ENCODE measurements at places on chromosomes 13 and 19.

- DNase-seq = no peak
These were observed 799 bp upstream of the C1QTNF9B start for GRCh38 chr13:23898101-23898500.

DNA sequence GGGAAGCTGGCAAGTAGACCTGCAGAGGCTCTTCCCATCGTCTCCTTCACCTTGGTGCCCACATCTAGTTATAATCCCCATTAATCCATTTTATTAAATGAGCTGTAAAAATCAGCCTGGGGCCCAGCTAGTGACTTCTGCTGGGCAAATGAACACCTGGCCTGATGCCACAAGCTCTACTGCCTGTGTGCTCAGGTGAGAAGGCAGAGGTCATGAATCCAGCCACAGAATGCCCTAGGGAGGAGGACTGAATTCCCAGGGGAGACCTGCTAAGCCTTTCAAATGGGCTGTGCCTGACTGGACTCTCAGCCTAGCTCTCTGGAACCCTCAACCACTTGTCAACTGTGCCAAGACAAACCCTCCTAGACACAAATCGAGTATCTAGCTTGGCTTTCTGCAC is 74.0 kb downstream of the PDS5B start:
- no peak for DNase-seq

- no peak for DNase-seq
These were observed 38.3 kb downstream of the PEX11G start for GRCh38 chr19:7450243-7451223.

DNA sequence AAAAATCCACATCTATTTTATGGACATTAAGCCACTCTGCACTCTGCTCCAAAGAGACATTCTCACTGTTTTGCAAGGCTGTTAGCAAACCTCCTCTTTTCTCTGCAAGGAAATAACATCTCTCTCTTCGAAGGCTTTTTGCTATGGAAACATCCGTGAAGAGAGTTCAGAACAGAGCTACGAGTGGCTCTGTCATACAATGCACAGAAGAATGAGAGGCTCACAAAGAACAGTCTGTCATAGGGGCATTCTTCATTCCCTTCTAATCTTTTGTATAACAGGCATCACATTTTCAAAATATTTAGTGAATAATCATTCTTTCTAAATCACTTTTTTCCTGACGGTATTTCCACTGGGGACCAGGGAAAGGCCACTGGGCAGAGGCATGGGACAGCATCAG is 346.1 kb downstream of the IRS2 start:
- DNase-seq = no peak

DNA sequence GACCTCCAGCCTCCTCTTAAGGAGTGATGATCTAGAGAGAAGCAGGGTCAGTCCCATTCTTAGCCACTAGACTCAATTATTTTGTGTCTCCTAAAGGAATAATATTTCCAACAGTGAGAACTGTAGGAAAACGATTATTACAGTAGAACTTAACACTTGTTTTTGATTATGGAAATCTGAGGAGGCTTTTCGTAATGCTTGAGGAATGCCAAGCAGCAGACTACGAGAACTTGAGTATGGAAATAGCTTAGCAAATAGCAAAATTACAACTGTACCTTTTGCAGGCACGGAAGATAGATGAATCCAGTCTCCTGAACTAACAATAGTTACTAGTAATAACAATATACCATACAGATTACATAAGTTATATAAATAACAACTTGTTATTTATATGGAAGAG is 12.2 kb downstream of the BRD4 start:
- no peak for DNase-seq

DNA sequence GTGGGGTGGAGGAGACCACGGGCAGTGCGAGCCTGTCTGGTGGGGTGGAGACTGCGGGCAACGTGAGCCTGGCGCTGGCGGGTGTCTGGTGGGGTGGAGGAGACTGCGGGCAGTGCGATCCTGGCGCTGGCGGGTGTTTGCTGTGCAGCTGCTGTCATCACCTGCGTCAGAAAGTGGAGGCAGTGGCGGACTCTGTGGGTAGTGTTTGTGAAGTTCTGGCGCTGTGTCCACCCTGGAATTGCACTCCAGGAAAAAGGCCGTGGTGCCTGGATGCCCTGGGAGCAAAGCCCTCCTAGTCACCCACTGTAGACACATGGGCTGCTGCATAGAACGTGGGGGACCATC is 6.2 kb downstream of the TEX29 start:
- no peak for DNase-seq

DNA sequence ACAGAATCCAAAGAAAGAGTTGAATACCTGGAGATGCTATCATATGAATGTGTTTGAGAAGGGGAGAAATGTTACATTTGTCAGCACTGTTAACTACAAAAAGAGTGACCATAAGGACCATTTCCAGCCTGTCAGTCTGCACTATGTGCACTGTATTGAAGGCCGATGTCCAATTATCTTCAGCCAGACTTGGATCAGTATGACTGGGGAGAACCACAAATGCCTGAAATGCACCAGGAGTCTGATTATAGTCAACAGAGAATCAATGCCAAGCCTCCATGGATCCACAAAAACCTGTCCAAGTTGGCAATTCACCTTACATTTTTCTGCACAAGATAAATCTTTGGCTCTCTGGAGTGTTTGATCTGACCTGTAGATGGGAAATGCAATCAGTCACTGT is 697.5 kb upstream of the SGCG start:
- no peak for DNase-seq

DNA sequence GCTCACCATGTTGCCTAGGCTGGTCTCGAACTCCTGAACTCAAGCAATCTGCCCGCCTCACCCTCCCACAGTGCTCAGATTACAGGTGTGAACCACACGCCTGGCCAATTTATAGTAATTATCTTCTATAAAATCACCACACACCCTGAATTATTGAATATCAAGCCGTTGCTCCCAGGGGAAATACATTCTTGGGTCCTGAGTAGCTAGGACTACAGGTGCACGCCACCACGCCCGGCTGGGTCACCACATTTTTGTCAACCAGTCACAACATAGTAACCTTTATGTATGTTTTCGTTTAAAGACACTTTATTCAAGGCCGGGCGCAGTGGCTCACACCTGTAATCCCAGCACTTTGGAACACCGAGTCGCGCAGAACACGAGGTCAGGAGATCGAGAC is 8.3 kb downstream of the CBLC start:
- DNase-seq = no peak

DNA sequence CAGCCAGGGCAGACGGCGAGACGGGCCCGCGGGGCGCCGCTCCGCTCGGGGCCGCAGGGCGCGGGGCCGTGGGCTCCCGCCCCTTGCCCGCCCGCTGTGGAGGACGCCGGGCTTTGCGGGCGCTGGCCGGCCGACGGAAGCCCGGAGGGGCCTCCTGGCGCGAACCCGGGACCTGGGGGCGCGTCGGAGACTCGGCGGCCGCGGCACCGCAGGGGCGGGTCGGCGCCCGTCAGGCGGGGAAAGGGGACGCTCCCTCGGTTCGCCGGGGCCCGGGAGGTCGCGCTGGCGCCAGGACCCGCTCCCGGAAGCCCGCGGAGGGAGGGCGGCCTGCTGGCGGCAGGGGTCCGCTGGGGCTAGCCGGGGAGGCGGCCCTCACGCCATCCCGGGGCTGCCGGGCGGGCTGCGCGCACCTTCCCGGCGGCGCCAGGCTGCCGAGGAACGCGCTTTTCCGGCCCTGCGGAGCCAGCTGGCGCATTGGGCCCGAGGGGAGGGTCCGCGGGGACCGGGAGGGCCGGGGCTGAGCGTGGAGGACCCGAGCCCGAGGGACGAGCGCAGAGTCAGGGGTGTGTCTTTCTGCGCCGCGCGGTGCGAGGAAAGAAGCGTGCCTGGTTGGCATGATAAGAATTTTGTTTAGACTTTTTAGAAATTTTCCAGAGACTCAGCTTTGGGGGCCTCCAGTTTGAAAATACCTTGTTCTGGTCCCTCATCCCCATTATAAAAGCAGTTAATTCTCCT is 511 bp downstream of the GARRE1 start:
- DNase-seq = peak; percentile 50

DNA sequence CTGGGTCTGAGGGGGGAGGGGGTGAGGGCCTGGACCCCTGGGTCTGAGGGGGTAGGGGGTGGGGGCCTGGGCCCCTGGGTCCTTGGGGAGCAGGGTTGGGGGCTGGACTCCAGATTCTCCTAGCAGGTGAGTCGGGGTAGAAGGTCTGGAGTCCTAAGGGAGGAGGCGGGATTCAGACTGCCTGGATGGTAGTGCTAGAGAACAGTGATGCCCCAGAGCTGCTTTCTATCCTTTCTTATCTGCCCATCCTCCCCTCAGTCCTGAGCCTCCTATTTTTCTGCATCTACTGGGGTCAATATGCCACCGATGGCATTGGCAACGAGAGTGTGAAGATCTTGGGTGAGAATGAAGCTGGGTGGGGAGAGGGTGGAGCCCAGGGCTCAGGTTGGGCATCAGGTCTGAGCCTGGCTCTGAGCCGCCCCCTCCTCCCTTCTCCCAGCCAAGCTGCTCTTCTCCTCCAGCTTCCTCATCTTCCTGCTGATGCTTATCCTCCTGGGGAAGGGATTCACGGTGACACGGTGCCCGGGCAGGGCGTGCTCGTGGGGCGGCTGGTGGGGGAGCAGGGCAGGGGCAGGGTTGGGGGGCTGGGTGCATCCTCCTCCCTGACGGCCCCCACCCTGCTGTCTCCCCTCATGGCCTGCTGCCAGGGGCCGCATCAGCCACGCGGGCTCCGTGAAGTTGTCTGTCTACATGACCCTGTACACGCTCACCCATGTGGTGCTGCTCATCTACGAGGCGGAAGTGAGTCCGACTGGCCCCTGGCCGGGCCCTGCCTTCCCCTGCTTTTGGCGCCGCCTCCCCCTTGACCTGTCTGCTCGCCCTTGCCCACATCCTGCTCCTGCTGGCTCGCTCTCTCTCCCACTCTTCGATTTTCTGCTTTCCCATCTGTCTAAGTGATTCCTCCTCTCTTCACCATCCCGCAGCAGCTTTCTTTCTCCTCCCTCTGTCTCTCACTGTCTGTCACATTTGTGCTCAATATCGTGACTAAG is 3.4 kb downstream of the TMEM145 start:
- DNase-seq = no peak

DNA sequence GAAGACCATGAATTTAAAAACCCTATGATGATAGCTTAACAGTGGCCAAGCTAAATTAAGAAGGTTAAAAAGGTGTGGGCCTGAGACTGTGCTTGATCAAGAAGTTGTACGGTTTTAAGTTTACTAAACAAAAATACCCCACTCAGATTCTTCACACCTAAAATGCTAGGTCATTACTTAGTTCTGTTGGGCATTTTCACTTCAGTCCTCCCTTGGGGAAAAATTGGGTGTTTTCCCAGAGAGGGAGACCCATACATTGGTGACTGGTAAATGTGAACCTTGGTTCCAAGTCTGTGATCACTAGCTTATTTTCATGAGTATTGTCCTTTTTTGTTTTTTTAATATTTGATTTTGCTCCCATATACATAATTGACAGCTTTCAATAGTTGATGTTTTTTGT is 44.4 kb downstream of the MTUS2 start:
- no peak for DNase-seq

- DNase-seq = no peak
These were observed 259.4 kb upstream of the DACH1 start for GRCh38 chr13:72126424-72126823.

DNA sequence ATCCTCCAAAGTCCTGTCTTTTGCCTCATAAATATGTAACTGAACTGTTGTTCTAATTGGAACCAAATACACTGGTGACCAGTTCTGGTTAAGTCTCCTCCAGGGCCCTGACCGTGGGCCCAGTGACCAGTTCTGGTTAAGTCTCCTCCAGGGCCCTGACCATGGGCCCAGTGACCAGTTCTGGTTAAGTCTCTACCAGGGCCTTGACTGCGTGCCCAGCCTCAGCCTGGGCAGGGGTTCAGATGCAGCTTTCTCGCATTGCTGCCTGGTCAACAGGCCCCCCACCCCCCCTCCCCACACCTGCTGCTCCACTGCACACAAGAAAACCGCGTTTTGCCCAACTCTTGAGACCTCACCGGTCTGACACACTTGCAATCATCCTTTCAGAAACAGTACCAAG is 3.8 kb upstream of the GRTP1 start:
- no peak for DNase-seq

GRCh38 chr13:29935309-29935981 is 85.0 kb upstream of the UBL3 start:
- DNase-seq = no peak

- DNase-seq = no peak
These were observed 74.3 kb upstream of the UBL3 start for GRCh38 chr13:29924482-29925350.

DNA sequence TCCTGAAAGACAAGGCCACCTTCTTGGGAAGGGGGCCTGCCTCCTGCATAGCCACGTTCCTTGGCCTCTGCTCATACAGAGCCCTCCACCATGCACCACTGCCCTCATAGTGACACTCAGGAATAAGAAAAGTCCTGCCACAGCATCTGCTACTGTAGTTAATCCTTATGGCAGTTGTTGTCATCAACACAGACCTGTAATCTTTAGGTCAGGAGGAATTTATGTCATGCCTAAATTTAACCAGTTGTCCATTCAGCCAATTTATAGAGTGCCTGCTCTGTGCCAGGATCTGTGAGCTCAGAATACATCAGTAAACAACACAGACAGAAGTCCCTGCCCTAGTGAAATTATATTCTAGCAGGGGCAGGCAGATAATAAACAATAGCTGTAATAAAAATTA is 44.4 kb downstream of the FAM124A start:
- no peak for DNase-seq
